ENCODE measurements at places on chromosomes 1 and 21.
A peak's percentile ranks its signal among the peaks of the same experiment; 100 is the strongest.

GRCh38 chr1:24528744-24529143 is 26.1 kb downstream of the RCAN3 start:
- no peak for DNase-seq

- no peak for DNase-seq
These were observed 32.1 kb downstream of the JAK1 start for GRCh38 chr1:64934115-64934877.

DNA sequence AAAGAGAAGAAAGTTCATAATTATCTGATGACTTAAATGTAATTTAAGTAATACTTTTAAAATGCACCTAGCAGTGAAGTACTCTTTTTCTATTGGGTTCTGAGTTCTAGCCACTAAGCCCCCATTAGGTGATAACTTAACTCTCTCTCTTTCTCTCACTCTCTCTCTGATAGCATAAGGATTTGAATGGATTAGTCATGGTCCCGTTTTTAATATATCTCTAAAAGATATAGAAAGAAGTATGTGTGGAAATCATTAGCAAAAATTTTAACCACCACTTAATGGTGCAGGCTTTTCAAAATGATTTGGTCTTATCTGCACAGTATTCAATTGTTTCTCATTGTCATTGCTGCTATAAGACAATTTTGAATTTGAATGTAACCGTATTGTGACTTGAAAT is 78.2 kb downstream of the RWDD3 start:
- DNase-seq: no peak

GRCh38 chr1:87250336-87250735 is 78.3 kb upstream of the LMO4 start:
- DNase-seq: no peak

- DNase-seq: peak; percentile 24
These were observed 41.3 kb downstream of the LRRC71 start for GRCh38 chr1:156961709-156962108.

DNA sequence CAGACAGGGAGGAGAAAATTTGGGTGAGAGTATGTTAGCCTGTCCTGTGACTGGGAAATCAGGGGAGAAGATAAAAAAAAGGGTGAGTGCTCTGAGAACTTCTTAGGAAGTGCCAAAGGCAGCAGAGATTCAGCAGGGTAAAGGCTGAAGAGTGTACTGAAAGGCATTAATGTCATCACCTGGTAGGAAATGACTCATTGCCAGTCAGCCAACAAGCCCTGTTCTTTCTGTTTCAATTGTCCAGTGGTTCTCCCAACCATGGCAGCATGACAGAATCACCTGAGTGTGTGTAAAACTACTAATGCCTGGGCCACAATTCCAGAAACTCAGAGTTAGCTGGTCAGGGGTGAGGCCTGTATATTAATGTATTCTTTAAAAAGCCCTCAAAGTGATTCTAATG is 83.5 kb downstream of the INTS7 start:
- no peak for DNase-seq

DNA sequence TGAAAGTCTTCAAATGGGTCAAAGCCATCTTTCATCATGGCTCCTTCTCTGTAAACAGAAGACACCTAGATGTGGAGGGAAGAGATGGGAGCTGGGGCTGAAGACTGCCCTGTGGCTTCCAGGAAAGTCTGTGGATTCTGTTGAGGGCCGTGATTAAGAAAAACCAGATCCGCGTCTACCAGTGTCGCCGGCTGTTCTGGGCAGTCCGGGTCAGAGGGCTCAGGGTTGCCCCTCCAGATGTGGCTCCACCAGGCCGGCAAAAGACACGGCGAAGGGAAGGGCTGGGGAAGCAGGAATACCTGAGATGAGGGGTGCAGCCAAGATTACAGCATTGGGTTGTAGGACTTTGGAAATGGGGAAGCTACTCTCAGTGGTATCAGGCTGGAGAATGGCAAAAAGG is 162.6 kb downstream of the RHOU start:
- DNase-seq: no peak
